Iris pigment epithelial cell (primary cell): ENCODE measurements at places on chromosomes 5 and 9.

- DNase-seq: no peak
These were observed 6.2 kb downstream of the ARSI start for GRCh38 chr5:150296496-150296895.

- DNase-seq: no peak
These were observed 2.7 kb upstream of the PURA start for GRCh38 chr5:140111011-140111858.

GRCh38 chr9:33151007-33151557, 16.1 kb downstream of the B4GALT1 start:
- peak; percentile 97 for DNase-seq

DNA sequence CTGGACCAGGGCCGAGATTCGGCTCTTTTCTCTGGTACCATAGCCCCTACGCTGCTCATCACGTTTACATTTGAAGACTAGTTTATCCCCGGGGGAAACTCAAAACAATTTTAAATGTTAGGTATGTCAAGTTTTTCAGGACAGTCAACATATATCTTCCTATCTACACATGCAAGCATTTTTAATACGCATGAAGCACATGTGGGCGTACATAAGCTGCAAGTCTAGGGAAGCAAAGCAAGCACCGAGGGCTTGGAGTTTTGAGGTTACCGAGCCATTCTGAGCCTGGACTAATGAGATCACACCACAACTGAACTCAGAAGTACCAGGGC, 154.4 kb downstream of the AUH start:
- DNase-seq: no peak

- no peak for DNase-seq
These were observed 6.4 kb upstream of the RNU6ATAC start for GRCh38 chr9:134170532-134171315.

- no peak for DNase-seq
These were observed 449.5 kb downstream of the AGTPBP1 start for GRCh38 chr9:85292261-85292660.

GRCh38 chr5:112208699-112209615, 210.1 kb downstream of the EPB41L4A start:
- peak; percentile 17 for DNase-seq

DNA sequence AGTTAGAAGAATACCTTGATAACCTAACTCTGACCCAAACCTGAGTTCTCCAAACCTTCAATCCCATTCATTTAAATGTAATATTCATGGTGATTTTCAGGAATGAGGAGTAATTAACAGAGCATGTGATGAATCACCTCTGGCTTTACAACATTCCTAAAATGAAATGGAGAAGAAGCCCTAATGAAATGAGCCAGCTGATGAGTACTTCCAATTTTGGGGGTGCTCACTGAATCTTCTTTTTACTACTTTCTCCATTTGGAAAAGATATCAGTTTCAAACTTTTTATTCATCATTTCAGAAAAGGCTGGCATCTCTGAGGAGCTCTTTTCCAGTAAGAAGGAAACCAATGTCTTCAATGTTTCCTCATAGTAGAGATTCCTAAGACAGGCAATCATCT, 2.9 kb upstream of the SPINK5 start:
- DNase-seq: no peak
